Activated naive CD8-positive, alpha-beta T cell treated with anti-CD3 and anti-CD28 coated beads, Interleukin-2, amount 50 U/mL, for 24 hours (primary cell): ENCODE measurements at places on chromosomes 11 and 22.

DNA sequence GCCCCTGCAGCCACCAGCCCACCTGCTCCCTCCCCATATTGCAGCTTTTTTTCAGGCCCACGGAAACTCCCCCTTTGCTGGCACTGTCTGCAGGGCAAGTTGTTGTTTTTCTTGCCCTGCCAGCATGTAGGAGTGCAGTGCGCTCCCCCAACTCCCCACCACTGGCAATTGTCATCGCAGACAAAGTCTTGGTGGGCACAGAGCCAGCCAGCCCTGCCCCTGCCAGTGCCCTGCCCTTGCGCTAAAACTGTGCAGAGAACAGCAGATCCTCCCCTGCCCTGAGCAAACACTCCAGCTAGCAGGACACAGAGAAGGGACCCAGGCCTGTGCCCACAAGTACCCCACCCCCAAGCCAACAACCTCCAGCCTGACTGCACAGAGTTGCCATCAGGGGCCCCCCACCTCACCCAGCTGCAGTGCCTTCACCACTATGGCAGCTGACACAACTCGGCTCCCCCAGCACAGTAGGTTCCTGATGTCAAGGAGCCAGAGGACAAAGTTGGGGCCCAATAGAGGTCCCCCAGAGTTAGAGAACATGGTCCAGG, 158.1 kb upstream of the ARHGAP42 start:
- DNase-seq: no peak

GRCh38 chr11:128040603-128041002, 546.8 kb downstream of the ETS1 start:
- DNase-seq: no peak

- no peak for DNase-seq
Measured at GRCh38 chr22:49582181-49582580, 245.5 kb downstream of the BRD1 start.

GRCh38 chr22:43247546-43248260, 60.8 kb upstream of the TTLL12 start:
- no peak for DNase-seq

- DNase-seq: no peak
Measured at GRCh38 chr22:26127126-26127525, 42.1 kb upstream of the SEZ6L start.

DNA sequence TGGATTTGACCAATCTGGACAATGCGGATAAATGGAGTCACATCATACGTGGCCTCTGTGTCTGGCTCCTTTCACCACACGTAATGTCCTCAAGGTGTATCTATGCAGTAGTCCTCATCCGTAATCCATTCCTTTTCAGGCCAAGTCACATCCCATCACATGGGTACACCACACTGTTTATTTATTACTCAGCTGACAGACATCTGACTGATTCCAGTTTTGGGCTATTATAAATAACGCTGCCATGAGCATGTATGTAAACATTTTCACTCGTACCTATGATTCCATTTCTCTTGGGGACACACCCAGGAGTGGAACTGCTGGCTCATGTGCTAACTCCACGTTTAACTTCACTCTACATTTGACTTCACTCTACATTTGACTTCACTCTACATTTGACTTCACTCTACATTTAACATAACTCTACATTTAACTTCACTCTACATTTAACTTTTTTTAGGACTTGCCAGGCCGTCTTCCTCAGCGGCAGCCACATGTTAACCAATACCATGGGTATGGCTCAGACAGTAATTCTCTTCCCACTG, 52.1 kb downstream of the SHANK2 start:
- DNase-seq: no peak

DNA sequence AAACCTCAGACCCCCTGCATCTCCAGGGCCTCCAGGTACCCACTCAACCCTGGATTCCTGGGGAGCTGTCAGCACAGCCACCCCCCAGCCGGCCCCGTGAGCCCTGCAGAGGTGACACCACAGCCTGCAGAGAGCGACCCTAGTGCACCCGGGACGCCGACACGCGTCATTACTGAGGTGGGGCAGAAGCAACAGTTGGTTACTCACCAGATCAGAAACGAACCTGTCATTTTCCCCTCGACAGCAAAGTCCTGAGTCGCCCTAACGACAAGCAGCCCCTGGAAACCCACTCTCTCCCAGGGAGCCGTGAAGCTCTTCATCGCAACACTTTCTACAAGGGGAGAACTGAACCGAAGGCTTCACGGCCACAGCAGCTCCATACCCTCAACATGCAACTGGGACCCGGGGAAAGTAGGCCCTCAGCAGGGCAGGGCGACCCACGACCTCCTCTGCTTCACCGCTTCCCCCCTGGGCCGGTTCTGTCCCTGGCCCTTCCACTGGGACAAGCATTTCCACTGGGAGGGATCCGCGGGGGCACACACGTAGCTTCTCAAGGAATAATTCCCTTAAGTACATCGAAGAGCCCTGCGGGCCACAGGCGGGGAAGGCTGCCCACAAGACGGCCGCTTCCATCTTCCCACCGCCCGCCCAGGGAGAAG, 1.6 kb downstream of the BRD1 start:
- DNase-seq: peak; percentile 71

GRCh38 chr11:73480677-73481076, 104.5 kb downstream of the RELT start:
- no peak for DNase-seq

GRCh38 chr11:125071846-125072217, 8.7 kb downstream of the SLC37A2 start:
- DNase-seq: no peak

GRCh38 chr11:87942786-87943185, 232.5 kb downstream of the RAB38 start:
- no peak for DNase-seq

DNA sequence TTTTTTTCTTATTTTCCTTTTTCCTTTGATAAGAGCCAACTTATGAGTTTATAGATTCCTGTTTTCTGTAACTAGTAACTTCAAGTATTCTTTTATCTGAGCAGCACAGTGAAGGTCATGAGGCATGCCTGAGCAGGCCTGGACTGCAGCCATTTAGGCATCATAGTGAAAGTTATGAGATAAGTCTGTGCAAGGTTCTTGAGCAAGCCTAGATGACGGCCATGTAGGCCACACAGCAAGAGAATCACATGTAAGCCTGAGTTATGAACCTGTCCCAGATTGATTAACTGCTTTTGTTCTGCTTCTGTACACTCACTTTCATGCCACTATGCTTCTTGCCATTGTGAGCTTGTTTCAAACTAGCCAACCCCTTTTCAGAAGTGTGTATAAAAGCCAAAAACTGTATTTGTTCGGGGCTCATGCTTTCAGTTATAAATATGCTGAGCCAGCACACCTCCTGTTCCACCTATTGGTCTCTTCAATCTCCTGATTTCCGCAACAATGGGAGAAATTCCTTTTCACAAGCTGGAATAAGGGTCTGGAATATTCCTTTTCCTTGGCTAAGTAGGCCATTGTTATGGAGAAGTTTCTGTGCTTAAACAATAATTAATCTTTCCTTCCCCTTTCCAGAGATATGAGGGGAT, 745.7 kb downstream of the FAM181B start:
- DNase-seq: no peak

DNA sequence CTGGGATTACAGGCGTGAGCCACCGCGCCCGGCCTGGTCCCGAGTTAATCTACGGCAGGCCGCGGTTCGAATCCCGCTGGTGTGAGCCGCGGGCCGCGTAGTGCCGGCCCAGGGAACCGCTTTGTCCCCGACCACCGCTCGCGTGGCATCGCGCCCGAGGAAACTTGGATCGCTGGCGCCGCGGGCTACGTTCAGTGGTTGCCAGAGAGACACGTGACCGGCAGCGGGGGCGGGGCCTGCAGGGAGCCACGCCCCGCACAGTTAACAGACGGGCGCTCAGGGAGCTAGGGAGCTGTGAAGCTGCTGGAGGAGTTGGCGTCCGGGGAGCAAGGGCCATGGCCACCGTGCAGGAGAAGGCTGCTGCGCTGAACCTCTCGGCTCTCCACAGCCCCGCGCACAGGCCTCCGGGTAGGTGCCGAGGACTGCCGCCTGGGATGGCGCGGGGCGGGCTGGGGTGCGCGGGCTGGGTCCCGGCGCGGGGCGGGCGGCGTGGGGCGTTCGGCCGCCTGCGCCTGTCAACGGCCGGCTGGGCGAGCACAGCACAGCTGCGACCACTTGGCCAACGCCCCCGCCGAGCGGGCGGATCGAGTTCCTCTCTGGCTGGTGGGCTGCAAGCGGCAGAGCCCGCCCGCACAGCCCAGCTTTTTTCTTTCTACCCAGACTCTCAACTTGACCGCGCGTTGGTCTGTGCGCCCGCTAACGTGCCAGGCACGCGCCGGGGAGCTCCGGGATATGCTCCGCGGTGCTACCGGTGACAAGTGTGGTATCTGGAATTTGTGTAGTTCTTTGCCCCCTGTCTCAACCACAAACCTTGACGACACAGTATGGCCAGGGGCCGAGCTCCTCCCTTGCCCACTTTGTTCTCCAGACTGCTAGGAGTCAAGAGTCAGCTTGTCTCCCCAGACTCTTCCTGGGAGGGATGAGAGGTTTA, at the start of gene DEPDC7:
Gene DEPDC7, plus strand, starts transcription at position 258 of the 931 bp plus-strand sequence. Its CDS starts 78 bp downstream, at position 336.
- DNase-seq: peak; percentile 84

DNA sequence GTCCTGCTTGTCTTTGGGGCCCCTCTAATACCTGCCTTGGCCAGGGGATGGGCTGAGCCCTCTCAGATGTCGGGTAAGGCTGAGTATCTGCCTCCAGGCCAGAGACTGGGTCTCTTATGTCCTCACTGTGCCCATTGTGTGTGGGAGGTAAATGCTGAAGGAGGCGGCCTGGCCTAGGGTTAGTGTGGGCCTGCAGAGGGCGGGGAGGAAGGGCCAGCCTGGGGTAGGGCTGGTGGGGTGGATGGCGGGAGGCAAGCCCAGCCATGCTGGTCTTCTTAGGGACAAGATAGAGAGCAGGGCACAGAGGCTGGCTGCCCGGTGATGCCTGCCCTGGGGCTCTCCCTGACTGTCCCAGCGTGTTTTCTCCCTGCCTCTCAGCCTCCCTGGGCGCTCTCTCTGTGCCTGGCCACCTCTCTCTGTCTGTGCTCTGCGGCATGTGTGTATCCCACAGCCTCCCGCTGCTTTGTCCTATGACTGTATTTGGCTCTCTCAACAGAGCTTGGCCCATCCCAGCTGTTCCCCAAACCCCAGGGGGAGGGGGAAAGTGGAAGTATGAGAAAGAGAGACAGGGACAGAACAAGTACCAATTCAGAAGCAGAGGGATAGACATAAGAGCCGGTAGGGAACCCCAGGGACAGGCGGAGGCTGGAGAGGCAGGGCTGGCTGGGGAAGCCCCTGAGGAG, 57.0 kb downstream of the PDE2A start:
- DNase-seq: no peak

GRCh38 chr11:122319691-122320620, 203.9 kb upstream of the BLID start:
- no peak for DNase-seq

- no peak for DNase-seq
Measured at GRCh38 chr22:49413146-49413545, 414.5 kb downstream of the BRD1 start.

- no peak for DNase-seq
Measured at GRCh38 chr22:41096841-41097240, 4.4 kb downstream of the EP300 start.

- no peak for DNase-seq
Measured at GRCh38 chr22:29011240-29012100, 50.2 kb downstream of the C22orf31 start.

GRCh38 chr11:134907636-134908035, 495.6 kb upstream of the B3GAT1 start:
- DNase-seq: no peak

DNA sequence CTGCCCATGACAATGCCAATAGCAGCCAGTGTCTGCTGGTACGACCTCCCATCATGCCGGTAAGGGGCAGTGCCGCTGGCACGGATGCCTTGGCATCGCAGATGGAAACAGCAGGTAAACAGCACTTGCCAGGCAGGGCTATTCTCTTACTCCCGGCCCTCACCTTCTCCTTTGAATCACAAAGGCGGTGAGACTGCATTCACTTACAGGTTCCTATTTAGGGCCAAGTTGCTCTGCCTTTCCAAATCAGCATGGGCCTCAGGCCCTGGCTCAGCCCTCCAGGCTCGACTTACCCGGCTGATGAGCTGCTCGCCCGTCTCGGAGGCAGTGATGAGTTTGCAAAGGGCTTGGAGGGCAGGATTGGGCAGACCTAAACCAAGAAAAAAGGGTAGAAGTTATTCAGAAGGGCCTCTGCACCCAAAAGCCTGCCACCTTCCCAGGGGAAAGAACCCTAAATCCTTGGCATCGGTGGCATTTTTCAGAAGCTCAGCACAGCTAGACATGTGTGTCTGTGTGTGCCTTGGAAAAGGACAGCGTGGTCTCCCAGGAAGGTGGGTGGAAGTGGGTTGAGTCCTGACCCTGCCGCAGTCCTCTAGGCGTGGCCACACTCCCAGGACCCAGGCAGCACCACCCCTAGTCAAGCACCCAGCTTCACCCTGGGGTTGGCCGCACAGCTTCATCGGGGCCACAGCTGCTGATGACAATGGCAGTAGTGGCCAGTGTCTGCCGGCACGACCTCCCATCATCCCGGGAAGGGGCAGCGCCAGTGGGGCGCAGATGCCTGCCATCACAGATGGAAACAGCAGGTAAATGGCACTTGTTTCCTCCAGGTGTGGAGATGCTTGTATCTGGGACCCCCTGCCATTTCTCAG, 73.5 kb upstream of the PITPNB start:
- DNase-seq: no peak

- peak; percentile 47 for DNase-seq
Measured at GRCh38 chr22:21791635-21792625, 56.3 kb upstream of the YPEL1 start.

- DNase-seq: no peak
Measured at GRCh38 chr11:10327254-10327653, 22.4 kb downstream of the ADM start.

DNA sequence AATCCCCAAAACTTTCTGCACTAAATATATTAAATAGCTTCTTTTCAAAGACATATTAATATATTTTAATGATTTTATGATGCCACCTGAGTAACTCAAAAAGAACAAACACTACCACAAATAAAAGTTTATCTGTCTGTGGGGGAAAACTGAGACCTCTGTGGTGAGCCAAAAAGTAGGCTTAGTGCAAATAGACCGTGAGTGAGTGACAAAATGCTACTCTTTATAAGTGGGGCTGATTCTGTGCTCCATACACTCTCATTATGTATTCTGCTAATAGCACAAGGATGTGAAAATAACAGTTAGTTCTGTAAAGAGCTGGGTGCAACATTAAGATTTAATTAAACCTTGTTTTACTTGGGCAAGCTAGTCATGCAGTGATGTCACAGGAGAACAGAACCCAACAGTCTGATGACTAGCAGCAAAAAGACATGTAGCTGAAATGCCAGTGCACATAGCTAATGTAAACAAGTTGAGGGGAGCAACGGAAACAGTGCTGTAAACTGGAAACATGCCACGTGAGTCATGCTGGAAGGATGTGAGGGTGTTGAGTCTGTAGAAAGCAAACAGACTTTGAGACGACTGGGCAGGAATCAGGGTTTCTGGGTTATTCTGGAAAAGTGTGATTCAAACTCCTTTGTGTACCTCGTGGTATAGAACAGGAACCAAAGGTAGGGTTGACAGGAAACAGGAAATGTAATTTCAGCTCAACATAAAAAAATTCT, 1130.4 kb downstream of the LRRC4C start:
- DNase-seq: no peak

GRCh38 chr11:35413598-35413997, 5.8 kb downstream of the SLC1A2 start:
- no peak for DNase-seq
